Panc1 (cell line): ENCODE measurements at places on chromosomes 7 and 10. TPM values are rescaled to one million over a fixed set of nuclear protein-coding genes. Genes with fewer than 3 reads are reported as not detected.

DNA sequence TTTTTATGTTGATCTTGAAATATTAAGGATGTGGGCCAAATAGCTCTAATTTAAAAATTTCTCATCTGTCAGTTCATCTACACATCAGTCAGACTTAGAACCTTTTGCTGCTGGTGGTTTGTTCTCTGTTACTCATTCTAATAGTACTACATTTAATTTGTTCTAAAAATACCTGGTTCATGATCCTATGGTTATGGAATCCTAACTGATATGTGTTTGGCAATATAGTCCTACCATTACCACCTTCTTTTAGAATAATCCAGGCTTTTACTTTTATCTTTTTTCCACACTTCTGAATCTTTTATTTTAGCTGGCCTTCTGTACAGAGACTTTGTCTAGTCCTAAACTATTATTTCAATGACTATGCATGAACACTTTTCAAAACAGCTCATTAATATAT is 116.9 kb downstream of the SVOPL start:
- DNase-seq: no peak

DNA sequence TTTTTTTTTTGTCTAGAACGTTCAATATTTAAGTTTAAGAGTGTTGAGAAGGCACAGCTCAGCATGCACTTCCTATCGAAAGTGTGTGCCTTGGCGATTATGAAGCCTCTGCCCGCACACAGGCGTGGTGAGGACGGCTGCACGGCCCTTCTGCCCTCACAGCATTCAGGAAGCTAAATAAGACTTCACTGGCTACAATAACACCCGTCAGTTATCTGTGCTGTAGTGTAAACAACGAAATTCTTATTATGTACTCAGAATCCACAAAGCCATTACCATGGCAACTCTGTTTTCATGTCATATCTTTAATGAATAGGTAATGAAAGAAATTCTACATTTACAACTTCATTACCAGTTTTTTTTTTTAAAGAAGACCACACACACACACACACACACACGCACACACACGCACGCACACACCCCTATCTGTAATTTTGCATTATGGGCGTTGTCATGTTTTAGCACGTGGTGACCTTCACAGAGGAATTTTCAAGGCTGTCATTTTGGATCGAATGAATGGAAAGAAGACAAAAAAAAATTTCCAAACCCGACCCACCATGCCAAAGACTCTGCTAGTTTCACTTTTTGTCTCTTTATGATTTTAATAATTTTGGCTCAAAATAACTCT is 254.8 kb upstream of the CTBP2 start:
- no peak for DNase-seq

- no peak for DNase-seq
Measured at GRCh38 chr7:112538726-112539255, 58.0 kb downstream of the LSMEM1 start.

The CALHM3 gene
- not detected for total RNA-seq

DNA sequence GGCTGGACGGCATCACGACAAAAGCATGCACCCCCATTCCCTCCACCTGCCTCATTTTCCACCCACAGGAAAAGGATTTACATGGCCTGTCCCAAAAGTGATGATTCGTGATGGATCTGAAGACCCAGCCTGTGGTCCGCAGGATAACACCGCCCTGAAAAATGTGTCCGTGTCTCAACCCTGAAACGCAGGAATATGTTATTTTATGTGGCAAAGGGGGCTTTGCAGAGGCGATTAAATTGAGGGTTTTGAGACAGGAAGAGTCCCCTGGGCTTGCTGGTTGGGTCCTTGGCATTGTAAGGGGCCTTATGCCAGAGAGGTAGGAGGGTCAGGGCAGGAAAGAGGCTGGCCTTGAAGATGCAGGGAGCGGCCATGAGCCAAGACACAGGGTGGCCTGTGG is 80.2 kb upstream of the PPP2R2D start:
- no peak for DNase-seq

- DNase-seq: no peak
Measured at GRCh38 chr10:3294919-3295581, 122.5 kb upstream of the PITRM1 start.

GRCh38 chr7:80070391-80070790 is 64.2 kb upstream of the GNAI1 start:
- DNase-seq: no peak

DNA sequence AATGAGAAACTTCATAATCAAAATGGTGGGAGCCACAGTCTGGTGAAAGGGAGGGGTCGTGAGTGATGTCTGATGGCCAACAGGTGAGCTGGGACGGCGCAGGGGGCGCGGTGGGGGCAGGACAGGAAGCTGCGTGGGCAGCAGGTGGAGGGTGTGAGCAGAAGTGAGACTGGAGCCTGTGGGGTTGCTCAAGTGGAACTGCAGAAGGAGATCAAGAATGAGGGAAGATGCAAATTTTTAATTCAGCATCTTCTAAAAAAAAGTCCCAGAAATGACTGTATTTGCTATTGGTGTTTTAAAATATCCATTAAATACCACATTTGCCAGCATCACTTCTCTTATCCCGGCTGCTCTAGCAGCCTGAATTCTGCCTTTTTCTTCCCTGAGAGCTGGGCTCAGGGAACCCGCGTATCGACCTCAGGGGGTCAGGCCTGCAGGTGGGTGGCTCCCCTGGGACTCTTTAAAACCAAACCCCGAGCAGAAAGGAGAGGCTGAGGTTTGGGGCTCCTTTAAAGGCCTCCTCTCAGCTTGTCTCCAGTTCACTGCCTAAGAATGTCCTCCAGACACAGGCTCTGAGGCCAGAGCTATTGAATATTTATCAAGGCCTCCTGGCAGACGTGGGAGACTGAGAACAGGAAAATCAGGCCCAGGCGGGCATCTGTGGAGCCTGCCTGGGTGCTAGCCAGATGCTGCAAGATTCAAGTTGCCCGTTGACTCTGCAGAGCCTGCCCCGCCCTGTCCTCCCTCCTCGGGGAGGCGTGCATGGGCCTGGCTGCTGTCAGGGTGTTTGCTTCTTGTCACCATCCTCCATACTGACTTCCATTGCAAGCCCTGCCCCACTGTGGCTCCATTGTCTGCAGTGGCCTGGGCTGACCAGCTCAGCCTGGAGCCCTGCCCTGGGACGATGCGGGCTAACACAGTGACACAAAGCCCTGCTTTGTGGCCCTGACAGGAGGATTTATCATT is 53.9 kb downstream of the SYPL1 start:
- DNase-seq: no peak

The CREB5 gene
- 3.1 TPM for total RNA-seq

The OR13A1 gene
- not detected for total RNA-seq

GRCh38 chr10:104309980-104310978 is 28.0 kb downstream of the ITPRIP start:
- DNase-seq: no peak

The BEND7 gene
- total RNA-seq: 7.6 TPM

DNA sequence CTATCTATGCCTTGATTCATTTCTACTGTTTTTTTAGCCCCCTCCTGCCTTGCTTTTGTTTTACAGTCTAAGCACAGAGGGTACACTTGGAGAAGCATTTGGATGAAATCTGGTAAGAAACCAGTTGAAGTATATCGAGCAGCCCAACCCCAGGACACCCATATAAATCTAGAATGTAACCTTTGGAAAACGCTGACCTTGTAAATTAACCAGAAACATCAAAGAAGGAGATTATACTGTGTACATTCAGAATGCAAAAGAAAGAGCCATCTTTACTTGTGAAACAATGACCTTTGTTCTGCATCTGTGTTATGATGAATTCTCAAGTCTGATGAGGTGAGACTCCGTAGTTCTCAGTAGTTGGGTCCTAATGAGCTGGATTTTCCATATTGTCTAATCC is 49.3 kb upstream of the RAB18 start:
- DNase-seq: no peak

- DNase-seq: peak; percentile 71
Measured at GRCh38 chr7:108146070-108146842, 16.1 kb upstream of the LAMB4 start.

The HOXA9 gene
- total RNA-seq: not detected

- no peak for DNase-seq
Measured at GRCh38 chr7:603152-603951, 83.7 kb upstream of the PDGFA start.

DNA sequence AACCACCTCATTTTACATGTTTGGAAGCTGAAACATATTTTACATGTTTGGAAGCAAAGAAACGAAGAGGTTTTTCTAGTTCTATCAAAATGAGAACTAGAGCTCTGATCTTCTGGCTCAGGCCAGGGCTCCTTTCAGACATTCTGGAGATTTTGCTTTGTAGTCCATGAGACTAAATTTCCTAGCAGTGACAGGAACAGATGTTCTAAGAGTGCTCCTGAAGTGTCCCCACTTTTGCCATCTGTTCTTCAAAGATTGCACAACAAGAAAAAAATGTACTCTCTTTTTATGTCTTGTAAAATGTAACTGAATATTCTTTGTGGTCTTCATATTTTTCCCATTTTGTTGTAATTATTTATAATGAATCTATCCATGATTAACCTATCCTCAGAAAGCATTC is 196.4 kb upstream of the PCLO start:
- no peak for DNase-seq

GRCh38 chr7:106021151-106022067 is 58.3 kb downstream of the CDHR3 start:
- DNase-seq: no peak

- DNase-seq: peak; percentile 32
Measured at GRCh38 chr10:3525832-3526449, 259.1 kb downstream of the KLF6 start.

DNA sequence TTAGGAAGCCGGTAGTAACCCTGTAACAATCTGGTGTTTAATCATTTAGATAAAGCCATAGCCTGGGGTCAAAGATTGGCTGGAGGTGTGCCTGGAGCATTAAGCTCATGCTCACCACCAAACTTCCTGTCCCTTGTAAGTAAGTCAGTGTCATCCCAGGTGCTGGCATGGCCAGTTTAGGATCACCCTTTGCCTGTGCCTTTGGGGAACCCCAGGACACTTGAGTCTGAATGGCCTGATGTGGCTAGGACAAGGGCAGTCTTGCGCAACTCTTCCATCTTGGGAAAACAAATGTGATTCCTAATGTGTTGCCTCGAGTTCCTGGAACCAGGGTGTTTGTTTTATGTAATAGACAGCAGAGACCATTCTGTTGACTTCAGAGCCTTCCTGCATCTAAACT is 154.8 kb downstream of the GRK5 start:
- no peak for DNase-seq
